Activated CD4-positive, alpha-beta T cell treated with anti-CD3 and anti-CD28 coated beads, Interleukin-2, amount 10 ng/mL, durations not matched to agents 24 days and 14 days (primary cell): ENCODE measurements at places on chromosomes 6 and 20.

DNA sequence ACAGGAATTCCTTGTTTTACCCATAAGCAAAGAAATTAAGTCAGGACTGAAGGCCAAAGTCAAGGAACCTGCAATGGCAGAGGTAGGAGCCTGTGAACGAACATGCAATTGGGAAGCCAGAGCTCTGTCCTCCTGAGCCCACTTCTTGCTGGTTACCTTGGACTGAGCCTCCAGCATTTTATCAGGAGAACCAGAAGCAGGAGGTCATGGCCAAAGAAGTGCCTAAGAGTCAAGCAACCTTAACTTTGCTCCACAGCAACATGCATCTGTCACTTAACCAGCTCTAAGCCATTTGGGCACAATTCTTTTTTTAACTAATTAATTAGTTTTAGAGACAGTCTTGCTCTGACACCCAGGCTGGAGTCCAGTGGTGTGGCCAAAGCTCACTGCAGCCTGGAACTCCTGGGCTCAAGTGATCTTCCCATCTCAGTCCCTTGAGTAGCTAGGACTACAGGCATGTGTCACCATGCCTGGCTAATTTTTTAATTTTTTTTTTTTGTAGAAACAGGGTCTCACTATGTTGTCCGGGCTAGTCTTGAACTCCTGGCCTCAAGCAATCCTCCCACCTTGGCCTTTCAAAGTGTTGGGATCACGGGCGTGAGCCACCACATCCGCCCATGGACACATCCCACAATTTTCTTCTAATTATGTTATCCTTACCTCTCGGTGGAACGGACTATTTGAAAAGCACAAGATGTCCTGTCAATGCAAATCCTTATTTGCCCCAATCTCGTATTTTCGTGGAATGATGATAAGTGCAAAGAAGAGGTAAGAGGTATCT, 334.2 kb downstream of the CD83 start:
- peak; percentile 57 for DNase-seq

GRCh38 chr6:34393191-34393965, 909 bp upstream of the NUDT3 start:
- DNase-seq: no peak

GRCh38 chr6:127570739-127571389, 6.1 kb upstream of the C6orf58 start:
- no peak for DNase-seq

- no peak for DNase-seq
Measured at GRCh38 chr20:11926292-11926998, 8.8 kb downstream of the BTBD3 start.

DNA sequence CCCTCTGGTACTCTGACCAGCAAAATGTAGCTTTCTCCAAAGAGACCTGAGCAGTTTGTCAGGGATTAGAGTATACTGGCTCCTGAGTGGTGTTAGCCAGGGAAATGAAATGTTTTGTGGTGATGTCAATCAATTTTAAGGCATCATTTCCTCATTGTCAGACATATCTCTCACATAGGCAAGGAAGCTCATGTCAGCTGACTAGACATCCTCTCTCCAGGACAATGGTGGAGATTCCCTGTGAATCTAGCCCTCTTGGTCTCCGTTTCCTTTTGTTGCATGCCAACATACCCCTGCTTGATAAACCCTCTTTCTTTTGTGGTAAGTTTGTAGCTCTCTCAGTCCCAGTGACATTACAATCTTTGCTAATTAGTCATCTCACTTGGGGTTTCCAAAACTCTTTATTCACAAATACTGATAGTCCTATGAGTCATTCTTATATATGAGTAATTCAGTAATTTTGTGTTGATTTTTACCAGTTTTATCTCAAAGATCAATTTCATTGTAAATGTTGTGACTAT, 135.6 kb upstream of the PTPRK start:
- DNase-seq: peak; percentile 60

GRCh38 chr6:170086639-170087420, 204.0 kb downstream of the DLL1 start:
- DNase-seq: no peak

- DNase-seq: no peak
Measured at GRCh38 chr20:50442512-50442911, 67.7 kb upstream of the PTPN1 start.

DNA sequence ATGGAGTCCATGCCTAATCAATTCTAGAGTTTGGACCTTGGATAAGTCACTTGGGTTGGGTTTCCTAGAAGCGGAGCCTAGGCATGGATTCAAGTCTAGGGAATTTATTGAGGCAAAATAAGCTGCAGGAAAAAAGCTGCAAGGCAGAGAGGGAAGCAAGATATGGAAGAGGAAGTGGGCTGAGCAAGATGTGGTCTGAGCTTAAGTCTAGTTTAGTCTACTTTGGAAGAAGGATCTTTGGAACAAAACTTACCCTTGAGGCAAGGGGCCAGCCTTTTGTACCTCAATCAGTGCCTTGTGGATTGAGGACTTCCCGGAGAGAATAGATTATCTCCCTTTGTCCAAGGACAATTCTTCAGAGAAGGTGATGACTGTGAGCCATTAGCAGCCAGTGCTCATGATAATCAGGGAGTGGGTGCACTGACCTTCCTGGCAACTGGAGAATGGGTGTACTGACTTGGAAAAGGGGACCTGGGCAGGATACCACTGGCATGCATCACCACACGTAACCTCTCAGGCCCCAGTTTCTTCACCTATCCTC, 10.9 kb downstream of the ZSCAN9 start:
- no peak for DNase-seq

DNA sequence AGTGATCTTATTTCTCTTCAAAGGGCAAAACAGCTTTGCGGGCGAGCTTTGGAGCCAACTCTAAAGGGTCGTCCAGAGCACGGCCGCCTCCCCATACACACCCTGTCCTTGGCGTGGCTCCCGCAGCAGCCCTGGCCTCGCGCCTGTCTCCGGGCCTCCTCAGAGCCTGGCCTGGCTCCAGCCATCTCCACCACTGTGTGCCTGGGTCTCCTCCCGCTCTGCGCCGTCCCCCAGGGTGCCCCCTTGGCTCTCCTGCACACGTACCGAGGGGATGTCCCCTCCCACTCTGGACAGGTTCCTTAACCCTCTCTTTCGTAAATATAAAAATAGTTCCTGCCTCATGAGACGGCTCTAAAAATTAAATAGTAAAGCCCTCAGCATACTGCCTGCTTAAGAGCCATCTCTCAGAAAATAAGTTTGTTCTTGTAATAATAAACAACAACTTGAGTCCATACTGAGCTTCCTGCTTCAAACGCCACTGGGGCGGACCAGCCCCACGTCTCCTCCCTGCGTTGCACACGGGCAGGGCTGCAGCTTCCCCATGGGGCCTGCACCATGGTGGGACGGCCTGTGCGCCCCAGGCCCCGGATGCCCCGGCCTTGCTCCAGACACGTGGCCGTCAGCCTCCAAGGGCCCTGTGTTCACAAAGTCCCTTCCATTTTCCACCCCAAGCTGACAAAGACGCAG, 226.2 kb downstream of the TTLL2 start:
- DNase-seq: no peak

GRCh38 chr6:53458105-53458866, 86.6 kb downstream of the GCLC start:
- DNase-seq: no peak

GRCh38 chr6:33077908-33078307, 2.1 kb downstream of the HLA-DPB1 start:
- no peak for DNase-seq

DNA sequence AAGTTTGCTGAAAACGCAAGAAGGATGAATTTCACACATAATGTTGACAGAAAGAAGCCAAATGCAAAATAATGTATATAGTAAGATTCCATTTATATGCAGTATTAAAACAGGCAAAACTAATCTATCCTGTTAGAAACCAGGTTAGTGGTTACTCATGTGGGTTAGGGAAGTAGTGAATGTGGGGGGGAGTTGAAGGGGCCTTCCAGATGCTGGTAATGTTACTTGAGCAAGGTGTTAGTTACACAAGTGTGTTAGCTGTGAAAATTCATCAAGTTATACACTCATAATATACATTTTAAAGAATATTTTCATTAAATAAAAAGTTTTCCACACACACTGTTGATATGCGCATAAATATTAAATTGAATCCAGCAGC, 29.8 kb downstream of the USP45 start:
- DNase-seq: no peak

GRCh38 chr6:89243331-89243629, 26.1 kb upstream of the GABRR1 start:
- no peak for DNase-seq

GRCh38 chr20:59858425-59858824, 75.0 kb downstream of the SYCP2 start:
- DNase-seq: no peak

DNA sequence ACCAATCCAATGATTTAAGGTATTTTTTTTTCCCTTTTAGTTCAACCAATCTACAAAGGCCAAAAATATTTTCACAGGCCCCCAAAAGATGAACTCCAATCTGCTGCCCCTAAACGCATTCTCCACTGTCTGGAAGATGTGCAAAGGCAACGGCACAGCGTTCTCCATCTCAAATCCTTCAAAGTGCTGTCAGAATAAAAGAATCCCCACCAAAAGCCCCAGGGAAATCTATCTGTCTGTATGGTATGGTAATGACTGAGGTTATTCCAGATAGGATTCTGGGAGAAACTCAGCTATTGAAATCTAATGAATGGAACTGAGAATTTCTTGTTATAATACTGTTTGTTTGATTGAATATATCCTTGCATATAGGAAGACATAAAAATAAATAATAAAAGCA, 217.8 kb upstream of the CCN2 start:
- DNase-seq: no peak

DNA sequence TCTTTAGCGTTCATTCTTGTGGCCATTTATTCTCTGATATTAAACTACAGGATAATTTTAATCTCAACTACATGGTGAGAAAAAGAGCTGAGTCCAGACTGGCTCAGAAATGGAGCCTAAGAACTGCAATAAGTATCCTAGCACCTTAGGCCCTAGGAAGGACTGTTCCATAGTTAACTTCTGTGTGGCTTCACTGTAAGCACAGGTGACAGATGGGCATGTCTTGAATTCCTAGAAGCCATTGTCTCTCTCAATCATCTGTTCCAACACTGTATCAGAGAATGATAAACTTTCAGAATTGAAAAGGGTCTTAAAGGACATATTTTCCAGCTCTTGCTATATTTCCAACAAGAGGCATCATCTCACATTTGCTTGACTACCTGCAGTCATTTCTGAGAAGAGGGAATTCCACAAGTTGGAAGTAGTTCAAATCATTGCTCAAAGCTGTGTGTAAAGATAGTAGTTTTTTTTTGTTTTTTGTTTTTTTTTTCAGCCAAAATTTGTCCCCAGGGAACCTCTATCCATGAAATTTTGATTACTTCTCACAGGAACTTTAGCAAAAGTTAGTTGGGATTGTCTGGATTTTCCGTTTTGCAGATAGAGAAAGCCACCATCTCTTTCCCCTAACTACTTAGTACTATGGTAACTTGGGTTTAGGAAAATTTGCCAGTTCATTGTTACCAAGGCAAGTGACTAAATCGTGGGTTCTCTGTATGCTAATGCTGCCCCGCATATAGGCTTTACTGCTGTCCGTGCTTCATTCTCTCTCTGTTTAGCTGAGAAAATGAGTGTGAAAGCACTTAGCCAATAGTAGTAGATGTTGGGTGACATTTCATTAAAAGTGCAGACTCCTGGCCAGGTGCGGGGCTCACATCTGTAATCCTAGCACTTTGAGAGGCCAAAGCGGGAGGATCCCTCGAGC, 47.2 kb downstream of the KCNS1 start:
- no peak for DNase-seq

GRCh38 chr6:45513213-45513618, 135.5 kb upstream of the SUPT3H start:
- DNase-seq: no peak

DNA sequence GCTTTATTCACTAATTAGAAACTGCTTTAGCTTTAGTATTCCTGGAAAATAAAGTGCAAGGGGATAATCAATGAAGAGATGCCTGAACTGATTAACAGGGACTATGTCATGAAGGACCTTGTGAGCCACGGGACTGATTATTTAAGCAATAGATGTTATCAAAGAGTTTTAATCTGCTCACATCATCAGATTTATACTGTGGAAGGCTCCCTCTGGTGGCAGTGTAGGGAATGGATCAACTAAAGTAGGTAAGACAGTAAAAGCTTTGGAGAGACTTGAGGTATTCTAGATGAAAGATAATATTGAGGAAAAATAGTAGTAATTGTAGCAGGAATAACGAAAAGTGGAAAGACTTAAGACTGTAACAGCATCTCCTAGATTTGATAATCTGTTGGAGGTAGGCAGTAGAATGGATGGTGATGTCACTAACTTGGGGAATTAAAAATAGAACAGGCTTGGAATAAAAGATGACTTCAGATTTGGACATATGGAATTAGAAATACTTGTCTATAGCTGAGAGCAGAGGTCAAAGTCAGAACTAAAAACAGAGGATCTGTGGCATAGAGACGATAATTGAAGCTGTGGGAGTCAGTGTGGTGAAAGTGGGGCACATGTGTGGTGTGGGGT, 80.3 kb upstream of the HTR1E start:
- DNase-seq: peak; percentile 74

GRCh38 chr6:6826961-6827360, 238.4 kb downstream of the LY86 start:
- no peak for DNase-seq

- no peak for DNase-seq
Measured at GRCh38 chr6:126300735-126301134, 39.2 kb upstream of the CENPW start.

DNA sequence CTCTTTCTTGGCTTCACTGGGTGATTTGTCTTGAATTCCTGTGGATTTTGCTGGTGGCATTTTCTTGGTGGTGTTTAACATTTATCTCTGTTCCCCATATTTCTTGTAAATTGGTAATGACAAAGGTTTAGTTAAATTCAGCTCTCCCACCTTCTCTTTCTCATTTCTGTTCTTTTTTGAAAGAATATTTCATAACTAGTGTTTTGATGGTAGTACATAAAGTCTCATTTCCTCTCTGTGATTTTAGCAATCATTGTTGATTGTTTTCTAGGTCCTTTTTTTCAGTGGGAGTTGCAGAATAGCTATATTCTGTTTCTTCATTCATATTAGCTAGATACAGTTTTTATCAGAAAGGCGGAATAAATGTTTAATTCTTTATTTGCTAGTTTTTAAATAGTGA, 73.1 kb downstream of the QKI start:
- DNase-seq: no peak

DNA sequence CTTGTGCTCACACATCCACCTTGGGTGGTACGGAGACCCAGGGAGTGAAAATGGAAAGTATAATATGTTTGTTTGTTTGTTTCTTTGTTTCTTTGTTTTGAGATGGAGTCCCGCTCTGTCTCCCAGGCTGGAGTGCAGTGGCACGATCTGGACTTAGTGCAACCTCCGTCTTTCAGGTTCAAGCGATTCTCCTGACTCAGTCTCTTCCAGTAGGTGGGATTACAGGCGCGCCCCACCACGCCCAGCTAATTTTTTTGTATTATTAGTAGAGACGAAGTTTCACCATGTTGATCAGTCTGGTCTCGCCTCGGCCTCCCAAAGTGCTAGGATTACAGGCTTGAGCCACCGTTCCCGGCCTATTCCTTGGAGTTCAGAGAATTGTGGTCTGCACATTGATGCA, 115.4 kb downstream of the TRIM27 start:
- no peak for DNase-seq
